ENCODE measurements at places on chromosomes 16 and 17.

- DNase-seq, result no peak
Observed at GRCh38 chr17:13442361-13442760, 159.4 kb downstream of the HS3ST3A1 start.

DNA sequence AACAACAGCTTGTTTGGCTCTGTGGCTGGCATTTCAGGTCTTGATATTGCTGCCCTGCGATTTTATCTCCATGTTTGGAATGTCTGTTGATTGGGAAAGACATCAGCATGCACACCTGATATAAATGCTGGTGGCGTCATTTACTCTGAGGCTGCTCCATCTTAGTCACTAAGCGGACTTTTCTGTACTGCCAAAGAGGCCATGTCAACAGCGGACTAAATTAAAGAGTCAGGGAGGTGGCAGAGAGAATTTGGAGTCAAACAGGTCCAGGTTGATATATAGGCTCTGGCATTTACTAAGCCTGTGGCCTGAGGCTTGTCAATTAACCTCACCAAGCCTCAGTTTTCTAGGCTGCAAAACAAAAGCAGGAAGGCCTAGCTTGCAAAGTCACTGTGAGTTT, 6.2 kb downstream of the RBFOX1 start:
- DNase-seq, result no peak

DNA sequence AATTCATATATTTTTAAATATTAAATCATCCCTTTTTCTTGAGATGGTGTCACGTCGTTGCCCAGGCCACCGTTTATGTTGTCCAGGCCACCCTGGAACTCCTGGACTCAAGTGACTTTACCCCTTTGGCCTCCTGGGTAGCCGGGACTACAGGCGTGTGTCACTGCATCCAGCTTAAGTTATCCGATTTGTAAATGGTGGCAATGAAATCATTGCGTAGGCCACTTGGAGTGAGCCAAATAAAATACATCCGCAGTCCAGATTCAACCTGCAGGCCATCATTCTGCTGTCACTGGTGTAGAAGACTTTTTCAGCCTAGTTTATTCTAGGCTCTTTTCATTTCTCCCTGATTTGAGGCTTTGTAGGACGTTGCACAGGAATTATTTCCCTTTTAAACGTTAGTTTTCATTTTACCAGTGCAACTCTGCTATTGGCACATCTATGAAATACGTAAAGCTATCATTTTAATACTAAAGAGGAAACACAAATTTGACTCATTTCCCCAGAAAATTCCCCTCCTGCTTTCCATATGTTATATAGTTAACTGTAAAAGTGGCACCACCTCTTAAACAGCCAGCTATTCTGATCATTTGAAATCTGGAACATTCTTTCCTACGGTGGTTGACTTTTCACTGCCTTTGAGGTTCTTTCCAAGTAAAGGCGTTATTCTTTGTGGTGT, 449.8 kb downstream of the MAF start:
- no peak for DNase-seq

- DNase-seq, result no peak
Observed at GRCh38 chr16:81720973-81721906, 57.9 kb upstream of the PLCG2 start.

- DNase-seq, result no peak
Observed at GRCh38 chr16:6484935-6485334, 847.7 kb upstream of the RBFOX1 start.

GRCh38 chr17:70239391-70239826, 70.1 kb downstream of the KCNJ2 start:
- DNase-seq, result no peak

DNA sequence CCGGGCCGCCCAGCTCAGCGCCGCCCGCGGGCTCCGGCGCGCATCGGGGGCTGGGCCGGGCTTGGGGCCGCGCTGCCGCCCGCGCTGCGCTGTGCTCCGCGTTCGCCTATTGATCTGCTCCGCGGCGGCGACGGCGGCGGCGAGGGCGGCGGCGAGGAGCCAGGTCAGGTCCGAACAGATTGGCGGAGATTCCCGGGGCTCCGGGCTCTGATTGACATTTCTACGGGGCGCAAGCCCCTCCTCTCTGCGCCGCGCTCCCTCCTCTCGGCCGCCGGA, 559 bp downstream of the IRX3 start:
- no peak for DNase-seq

GRCh38 chr17:79923974-79924638, 84.9 kb upstream of the CBX4 start:
- peak; percentile 27 for DNase-seq

DNA sequence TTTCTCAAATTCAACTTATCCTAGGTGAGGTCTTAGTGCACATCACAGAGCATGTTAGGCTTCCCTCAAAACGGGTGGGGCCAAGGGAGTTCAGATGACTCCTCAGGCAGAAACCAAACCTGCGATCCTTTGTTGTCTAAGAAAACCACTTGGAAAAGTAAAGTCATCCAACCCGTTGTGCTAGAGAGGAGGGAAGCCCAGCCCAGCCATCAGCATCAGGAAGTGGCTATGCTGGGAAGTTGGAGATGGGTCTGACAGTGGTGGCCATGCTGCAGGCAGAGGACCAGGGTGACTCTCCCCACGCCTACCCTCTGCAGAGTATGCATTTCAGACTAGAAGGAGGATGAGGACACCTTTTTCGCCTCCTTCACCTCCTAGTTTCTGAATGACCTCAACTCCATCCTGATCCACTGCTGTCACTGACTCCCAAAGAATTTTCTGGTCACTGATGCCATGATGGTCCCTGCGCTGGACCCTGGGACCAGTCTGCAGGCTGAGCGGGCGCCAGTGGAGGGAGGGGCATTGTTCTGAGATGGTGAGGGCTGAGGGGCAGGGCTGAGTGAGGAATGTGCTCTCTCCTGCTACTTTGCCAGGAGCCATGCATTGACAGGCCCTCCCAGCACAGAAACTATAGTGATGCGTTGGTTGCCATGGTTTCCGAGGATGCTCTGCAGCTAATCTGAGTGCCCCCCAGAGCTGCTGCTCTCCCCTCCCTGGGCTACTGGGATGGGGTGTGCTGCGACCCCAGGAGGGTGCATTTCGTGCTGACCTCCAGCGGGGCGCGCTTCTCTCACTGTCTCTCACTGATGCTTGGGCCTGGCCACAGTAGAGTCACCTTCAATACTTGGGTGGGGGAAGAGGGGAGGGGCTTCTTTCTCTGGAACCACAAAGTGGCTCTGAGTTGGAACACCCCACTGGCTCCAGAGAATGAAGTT, 20.4 kb downstream of the ALOX12B start:
- DNase-seq, result no peak

DNA sequence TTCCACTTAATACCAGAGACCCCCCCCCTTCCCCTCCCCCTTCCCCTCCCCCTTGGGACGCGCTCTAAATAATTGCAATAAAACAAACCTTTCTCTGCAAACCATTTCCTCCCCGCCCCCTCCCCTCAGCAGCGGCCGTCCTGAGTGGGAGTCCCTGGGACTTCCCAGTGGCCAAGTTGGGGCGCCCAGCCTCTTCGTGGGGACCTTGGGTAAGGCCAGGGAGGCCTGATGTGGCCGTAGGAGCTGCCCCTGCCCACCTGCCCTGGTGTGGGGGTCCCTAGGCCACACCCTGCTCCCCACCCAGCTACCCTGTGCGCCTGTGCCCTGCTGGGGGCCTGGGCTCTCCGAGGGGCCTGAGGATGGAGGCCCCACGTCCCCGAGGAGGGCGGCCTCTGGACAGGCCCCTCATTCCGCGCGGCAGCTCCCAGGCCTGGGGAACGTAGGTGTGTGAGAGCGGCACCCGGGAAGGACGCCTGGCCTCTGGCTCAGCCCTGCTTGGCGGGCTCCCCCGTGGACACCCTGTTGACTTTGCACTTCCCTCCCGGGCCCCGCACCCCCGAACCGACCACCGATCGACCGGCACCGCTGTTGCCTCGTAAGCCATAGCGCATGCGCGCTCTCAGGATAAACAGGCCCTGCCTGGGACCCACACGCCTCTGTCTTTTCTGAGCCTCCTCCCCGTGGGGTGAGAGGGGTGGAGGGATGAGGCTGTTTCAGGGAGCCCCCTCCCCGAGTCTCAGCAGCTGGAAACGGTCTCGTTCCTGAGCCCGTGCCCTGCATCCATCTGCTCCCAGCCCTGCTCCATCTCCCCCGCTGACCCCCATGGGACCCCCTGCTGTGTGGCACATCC, 9.0 kb downstream of the NTHL1 start:
- DNase-seq, result no peak

- DNase-seq, result no peak
Observed at GRCh38 chr17:76511668-76512365, 10.6 kb upstream of the RHBDF2 start.

GRCh38 chr17:41322094-41322902, 6.8 kb upstream of the KRTAP17-1 start:
- no peak for DNase-seq

DNA sequence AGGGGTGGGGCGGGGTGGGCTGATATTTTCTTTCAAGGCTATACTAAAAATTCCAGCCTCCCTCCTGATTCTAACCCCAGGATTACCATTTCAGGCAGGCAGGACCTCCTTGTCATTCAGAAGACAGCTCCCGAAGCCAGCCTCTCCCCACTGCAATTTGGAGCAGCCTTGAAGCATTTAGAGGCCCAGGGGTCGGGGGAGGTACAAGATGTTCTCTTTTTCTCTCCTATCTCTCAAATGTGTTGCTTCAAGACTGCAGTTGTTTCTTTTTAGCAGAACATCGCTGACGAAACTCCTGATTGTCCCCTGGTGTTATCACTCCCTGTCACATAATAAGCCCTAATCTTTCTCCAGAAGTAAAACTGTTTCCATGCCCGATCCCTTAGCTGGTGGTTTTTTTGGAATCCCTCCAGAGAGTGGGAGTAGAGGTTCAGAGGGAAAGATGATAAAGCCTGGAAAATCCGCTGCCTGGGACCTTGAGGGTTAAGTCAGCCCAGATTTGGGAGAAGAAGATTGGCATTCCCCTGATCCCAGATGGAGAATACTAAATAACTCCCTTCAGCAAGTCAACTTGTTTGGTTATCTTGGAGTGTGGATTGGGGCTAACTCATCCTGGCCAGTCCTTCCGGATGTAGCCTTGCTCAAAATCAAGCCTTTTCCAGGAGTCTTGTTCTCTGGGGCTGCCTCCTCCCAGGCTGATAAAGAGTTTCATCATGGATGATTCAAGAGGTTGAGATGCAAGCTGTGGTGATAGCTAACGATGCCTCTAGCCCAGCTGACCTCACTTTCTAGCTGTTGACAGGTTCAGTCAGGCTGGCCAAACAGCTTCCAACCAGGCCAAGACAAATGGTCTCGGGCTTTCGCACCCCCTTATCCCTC, 71.3 kb downstream of the SOX9 start:
- DNase-seq, result no peak

DNA sequence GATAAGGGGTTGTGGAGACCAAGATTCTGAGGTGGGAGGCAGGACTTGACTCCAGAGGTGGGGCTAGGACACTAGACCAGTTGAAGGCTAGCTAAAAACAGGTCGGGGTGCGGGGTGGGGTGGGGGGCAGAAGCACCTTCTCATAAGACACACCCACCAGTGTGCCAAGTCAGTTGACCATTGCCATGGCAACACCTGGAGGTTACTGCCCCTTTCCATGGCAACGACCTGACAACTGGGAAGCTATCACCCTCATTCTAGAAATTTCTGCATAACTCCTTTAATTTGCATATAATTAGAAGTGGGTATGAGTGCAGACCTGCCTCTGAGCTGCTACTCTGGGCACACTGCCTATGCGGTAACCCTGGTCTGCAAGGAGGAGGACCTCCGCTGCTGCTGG, 53.9 kb upstream of the ALOX12 start:
- DNase-seq, result no peak

DNA sequence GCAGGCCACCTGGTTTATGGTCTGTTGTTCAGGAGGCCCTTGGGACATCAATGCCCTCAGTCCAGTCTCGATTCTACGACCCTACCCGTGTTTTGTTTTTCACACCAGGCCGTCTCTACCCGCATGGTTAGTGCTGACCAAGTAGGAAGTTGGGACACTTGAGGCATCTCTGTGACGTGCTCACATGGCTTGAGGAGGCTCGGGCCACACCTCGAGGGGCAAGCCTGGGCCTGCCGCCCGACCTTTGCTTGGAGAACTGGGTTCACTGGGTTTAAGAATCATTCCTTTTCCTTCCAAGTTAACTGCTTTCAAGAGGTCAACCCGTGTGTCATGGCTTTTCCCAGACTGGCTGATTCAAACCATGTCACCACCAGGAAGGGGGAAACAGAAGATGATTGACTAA, 86.8 kb downstream of the CMIP start:
- DNase-seq, result no peak

- DNase-seq, result peak; percentile 62
Observed at GRCh38 chr17:64306850-64307463, 43.9 kb upstream of the TEX2 start.

DNA sequence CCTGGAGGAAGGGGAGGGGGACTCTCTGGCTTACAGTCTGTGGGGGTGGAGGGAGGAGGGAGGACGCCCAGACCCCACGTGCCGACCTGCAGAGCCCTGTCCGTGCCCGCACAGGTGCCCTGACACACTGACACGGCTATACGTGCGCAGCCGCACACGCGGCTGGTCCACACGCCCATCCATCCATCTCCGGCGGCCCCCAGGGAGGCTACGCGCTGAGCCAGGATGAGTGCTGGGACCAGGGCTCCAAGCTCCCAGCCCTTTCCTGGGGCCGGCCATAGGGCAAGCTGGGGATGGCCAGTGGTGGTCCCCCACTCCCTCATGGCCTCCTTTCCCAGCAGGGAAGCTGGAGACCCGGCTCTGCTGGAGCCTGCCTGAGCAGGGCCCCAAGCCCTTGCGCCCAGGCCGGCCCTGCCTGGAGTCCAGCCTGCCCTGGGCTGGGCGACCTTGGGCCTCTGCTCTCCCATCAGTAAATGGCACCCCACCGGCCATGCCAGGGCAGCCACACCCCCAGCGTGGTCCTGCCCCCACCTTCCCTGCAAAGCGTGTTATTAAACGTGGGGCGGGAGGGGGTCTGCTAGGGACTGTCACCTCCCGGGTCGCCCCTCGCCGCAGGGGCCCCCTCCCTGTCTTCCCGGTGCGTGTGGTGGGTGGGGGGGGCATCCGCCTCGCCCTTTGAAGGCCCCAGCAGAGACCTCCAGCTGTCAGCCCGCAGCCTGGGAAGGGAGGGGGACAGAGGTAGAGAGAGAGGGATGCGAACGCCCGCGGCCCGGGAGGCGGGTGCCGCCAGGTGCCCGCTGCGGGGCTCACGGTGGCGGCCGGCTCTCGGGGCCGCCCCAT, 863 bp downstream of the CASKIN1 start:
- no peak for DNase-seq

DNA sequence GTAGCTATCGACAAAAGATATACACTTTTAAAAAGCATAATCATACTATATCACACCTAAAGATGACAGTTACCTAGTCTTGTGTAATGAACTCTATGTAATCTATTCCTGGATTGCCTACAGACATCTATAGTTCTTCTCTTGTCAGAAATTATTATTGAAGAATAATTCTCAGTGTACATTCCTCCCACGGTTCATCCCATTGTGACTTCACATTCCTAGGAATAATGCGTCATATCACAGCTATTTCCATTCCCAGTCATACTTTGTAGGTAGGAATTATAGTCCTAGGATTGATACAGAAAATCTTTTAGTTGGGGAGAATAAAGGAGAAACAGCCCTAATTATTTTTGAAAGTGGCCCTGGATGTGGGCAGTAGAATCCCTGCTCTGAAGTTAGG, 44.0 kb upstream of the ABCC11 start:
- DNase-seq, result no peak

Measured in T-helper 9 cell (primary cell).